ENCODE measurements at places on chromosomes 7 and 10. TPM values are rescaled to one million over a fixed set of nuclear protein-coding genes. Genes with fewer than 3 reads are reported as not detected.

Gene FAM241B
- 20.5 TPM for total RNA-seq

Gene OR9A2
- not detected for total RNA-seq

Gene KIF5B
- total RNA-seq, result 39.3 TPM

Gene LRRC17
- 0.22 TPM for total RNA-seq

Gene CLCN1
- total RNA-seq, result 0.06 TPM

Gene CFAP70
- total RNA-seq, result 0.11 TPM

Gene MMD2
- not detected for total RNA-seq

Gene ZNF736
- not detected for total RNA-seq

Gene FZD1
- 2.7 TPM for total RNA-seq

Gene GALNT11
- 21.4 TPM for total RNA-seq

Gene DPYSL4
- 19.1 TPM for total RNA-seq

Gene C10orf62
- total RNA-seq, result not detected

Measured in A549 treated with RU486 at 1 μM for 4 hours (cell line).